Activated naive CD4-positive, alpha-beta T cell (primary cell): ENCODE measurements at places on chromosomes 12 and 14.

- no peak for DNase-seq
Observed at GRCh38 chr12:113261847-113262470, 40.7 kb downstream of the TPCN1 start.

DNA sequence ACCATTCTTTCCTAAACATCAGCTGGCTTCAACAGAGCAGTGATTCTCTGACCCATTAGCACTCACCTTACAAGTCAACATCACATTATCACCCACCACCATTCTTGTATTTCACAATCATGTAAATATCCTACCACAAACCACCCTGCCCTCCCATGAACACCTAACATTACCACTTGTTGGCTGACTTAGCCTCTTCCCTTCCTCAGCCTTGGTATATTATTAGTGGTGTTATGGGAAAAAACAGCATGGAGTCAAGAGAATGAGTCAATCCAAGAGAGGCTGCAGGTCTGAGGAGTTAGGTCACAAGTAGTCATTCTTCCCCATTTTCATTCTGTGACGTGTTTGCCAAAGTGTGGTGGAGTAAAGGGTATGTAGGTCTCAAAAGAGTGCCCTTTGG, 22.3 kb upstream of the MGP start:
- DNase-seq: no peak

DNA sequence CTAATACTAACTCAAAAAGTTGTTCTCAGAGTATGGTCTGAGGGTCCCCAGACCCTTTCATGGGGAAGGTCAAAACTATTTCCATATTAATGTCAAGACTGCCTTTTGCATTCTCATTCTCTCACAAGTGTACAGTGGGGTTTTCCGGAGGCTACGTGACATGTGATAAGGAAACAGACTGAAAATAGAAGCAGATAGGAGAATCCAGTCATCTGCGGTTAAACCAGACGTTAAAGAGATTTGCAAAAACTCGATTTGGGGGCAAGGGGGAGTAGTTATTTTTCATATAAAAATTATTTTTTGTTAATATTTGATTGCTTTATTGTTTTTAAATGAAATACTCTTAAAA, 1.0 kb upstream of the NAP1L1 start:
- no peak for DNase-seq

GRCh38 chr12:47939009-47939601, 24.3 kb upstream of the TMEM106C start:
- no peak for DNase-seq

- DNase-seq: no peak
Observed at GRCh38 chr12:109228664-109229063, 80.4 kb downstream of the FOXN4 start.

DNA sequence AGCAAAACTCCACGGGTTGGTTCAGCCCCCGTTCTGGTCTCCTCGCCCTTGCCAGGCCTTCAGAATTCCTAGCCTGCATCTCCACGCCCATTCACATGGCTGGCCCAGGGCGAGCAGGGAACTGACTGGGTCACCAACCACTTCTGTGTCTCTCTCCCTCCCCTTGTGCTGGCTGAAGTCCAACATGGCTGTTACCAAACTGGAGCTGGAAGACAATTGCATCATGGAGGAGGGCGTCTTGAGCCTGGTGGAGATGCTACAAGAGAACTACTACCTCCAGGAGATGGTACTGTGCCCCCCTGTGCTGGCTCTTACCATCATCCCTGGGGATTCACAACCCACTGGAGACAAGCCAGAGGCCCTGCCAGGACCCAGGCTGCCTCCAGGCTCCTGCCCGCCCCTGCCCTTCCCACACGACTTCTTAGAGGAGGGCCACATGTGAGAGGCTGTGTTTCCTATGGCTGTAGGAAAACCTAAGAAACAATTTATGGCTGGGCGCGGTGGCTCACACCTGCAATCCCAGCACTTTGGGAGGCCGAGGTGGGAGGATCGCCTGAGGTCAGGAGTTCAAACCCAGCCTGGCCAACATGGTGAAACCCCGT, 9.9 kb downstream of the LRRC74A start:
- no peak for DNase-seq
